ENCODE measurements at places on chromosomes 3 and 15. TPM values are rescaled to one million over a fixed set of nuclear protein-coding genes. Genes with fewer than 3 reads are reported as not detected.

GPR62 gene
- not detected for total RNA-seq

SLTM gene
- total RNA-seq, result 50.6 TPM

OR5K2 gene
- not detected for total RNA-seq

LAMB2 gene
- 580 TPM for total RNA-seq

CFAP91 gene
- total RNA-seq, result 0.22 TPM

MYZAP gene
- total RNA-seq, result 49.7 TPM

STAC gene
- 0.40 TPM for total RNA-seq

UTS2B gene
- total RNA-seq, result 0.20 TPM

ARIH1 gene
- 11.8 TPM for total RNA-seq

MESD gene
- 11.6 TPM for total RNA-seq

SPATA12 gene
- not detected for total RNA-seq

GNAT1 gene
- total RNA-seq, result not detected

CLDN18 gene
- total RNA-seq, result not detected

NTRK3 gene
- total RNA-seq, result not detected

AADACL2 gene
- not detected for total RNA-seq

All from lung microvascular endothelial cell (primary cell).